NCI-H2081 treated with DMSO at 0.1 percent for 48 hours (cell line): ENCODE measurements at places on chromosomes 6 and 20.

DNA sequence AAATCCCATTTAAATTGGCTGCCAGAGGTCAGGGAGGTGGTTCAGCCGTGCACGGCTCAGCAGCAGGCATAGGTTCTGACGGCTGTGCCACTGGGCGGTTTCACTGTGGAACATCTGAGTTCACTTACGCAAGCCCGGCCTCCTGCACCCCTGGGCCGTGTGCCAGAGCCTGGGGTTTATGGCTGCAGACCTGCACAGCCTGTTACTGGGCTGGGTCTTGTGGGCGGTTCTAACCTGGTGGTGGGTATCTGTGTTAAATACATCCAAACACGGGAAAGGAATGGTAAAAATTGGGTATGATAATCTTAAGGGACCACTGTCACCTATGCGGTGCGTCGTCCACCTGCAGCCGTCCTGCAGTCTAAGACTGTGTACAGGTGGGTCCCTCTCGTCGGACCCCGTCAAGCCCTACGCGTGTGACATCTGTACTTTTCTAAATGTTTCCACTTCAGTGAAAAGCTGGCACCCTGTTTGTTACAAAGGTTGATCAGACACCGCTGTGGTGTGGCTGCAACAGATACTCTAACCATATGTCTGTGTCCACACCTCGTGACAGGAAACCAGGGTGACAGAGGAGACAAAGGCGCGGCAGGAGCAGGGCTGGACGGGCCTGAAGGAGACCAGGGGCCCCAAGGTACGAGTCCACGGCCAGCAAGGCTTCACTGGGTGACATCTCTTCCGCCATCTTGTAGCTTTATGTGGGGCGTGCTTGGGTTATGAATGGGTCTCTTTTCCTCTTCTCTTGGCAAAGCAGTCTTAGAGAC is 21.5 kb downstream of the COL9A3 start:
- DNase-seq = no peak

- DNase-seq = no peak
These were observed 12.9 kb downstream of the THBS2 start for GRCh38 chr6:169240591-169241390.

- no peak for DNase-seq
These were observed 577 bp downstream of the SASH1 start for GRCh38 chr6:148343047-148343782.

GRCh38 chr20:23820493-23820892 is 6.0 kb downstream of the CST2 start:
- DNase-seq = no peak

DNA sequence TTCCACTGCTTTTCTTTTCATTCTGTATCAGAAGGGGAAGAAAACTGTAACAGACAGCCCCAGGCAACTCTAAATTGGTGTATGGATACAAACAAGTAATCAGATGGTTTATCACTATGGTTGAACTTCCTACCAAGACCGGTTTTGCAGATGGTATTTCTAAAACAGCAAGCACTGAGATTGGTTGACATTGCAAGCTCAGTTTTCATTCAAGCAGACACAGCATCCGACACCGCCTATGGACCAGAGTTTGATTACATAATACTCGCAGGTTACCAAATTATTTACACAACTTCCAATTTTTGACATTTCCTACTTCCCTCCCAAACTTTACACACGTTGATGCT is 209.9 kb downstream of the ALDH8A1 start:
- no peak for DNase-seq

- no peak for DNase-seq
These were observed 7.5 kb downstream of the NELFCD start for GRCh38 chr20:58988565-58988882.

DNA sequence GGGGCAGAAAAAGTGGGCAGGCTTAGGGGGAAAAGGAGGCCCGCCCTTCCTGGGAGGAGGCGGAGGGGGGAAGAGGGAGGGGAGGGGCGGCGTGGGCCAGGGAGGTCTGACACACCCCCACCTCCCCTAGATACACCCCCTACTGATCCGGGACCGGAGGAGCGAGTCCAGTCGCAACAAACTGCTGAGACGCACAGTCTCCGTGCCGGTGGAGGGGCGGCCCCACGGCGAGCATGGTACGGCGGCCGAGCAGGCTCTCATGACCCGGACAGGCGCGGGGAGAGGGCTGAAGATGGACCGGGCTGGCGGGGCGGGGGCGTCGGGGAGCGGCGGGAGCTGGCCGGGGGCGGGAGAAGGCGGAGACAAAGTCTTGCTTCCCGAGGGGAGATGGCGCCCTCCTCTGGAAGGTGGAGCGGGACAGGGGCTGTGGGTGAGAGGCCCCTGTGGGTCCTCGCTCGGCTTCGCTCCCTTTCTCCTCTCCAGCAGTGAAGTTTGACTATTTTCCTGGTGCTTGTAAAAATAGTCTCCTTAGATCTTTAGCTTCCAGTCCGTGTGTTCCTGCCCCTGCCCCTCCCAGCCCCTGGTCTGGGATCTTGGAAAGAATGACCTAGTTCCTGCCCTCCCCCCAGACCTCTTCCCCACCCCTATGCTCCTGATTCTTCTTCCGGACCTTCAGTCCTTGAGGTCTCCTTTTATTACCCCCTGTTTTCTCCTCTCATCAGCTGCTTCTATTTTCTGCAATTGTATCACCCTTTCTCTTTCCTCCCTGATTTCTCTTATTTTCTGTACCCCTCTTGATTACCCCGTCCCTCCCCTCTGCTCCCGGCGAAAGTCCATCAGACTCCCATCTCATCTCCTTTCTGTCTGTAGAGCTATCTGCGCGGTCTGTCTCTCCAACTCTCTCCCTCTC is 6.1 kb downstream of the SYNGAP1 start:
- DNase-seq = no peak

DNA sequence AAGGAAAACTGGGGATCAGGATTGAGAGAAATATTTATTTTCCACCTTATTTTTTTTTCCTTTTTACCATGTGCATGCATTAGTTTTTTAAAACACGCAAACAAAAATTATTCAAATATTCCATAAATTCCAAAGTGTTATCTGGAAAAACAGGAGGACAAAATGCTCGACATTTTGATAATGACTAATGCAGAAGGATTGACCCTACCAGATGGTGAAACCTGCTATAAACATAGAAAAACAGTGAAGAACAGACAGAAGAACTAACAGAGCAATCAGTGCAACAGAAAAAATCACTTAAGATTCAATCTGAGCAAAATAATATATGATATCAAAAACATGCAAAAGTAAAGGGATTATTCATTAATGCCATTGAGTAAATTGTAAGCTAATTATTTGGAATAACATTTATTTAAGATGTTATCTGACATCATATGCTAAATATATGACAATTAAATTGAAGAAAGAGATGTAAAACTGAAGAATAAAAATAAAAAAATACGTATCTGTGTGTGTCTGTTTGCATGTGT is 218.4 kb downstream of the LMBRD1 start:
- DNase-seq = no peak

- DNase-seq = no peak
These were observed 27.7 kb upstream of the GTF3C6 start for GRCh38 chr6:110930781-110931180.

DNA sequence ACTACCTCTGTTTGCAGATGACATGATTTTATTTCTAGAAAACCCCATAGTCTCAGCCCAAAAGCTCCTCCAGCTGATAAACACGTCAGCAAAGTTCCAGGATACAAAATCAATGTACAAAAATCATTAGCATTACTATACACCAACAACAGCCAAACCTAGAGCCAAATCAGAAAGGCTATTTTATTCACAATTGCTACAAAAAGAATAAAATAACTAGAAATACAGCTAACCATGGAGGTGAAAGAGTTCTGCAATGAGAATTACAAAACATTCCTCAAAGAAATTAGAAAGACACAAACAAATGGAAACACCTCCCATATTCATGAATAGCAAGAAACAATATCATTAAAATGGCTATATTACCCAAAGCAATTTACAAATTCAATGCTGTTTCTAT is 65.6 kb upstream of the HTR1E start:
- no peak for DNase-seq

GRCh38 chr20:63265891-63266515 is 6.6 kb upstream of the ARFGAP1 start:
- no peak for DNase-seq

- no peak for DNase-seq
These were observed 37.4 kb downstream of the ATXN1 start for GRCh38 chr6:16723826-16724225.

DNA sequence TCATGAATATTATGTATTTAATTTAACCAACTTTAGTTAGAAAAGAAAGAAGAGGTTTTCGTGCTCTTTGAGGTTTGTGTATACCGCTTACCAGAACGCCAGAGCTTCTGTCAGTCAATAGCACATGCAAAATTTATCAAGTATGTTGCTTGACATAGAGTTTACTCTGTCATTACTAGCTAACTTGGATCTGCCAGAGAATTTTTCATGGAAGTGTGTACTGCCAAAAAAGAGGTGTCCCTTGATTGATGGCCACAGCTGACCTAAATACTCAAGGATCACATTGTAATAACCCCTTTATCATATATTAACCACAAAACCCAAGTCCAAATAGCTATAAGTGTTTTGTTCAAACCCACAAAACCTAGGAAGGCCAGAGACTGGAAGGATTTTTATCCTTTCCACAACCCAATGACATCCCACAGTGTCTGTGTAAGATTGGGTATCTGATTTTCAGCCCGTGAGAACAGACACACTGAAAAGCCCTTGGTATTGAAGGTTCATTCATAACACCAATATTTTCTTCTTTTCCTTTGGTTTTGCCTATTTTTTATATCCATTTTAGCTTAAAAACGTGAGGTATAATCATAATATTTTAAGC is 194.0 kb upstream of the EYA4 start:
- no peak for DNase-seq

GRCh38 chr6:111743862-111744692 is 129.2 kb downstream of the FYN start:
- DNase-seq = no peak

- DNase-seq = no peak
These were observed 6.0 kb upstream of the RAB22A start for GRCh38 chr20:58303547-58303946.

- DNase-seq = no peak
These were observed 122.7 kb downstream of the TMEM242 start for GRCh38 chr6:157200611-157201010.

GRCh38 chr6:147508042-147508865 is at the start of gene SAMD5:
SAMD5 (plus strand) TSS chr6:147508690; CDS start chr6:147508929, 239 bp downstream.
- no peak for DNase-seq

DNA sequence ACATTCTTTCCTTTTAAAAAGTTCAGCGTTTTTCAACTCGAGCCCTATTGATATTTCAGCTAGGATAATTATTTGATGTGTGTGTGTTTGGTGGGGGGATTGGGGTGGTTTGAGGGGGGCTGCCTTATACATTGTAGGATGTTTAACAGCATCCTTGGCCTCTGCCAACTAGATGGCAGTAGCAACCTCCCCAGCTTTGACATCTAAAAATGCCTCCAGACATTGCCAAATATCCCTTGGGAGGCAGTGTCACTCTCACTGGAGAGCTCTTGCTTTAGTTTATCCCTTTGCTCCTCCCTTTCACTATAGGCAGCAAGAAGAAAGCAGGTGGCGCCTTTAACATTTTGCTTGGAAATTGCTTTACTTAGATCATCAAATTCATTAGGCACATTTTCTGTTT is 14.6 kb upstream of the TP53TG5 start:
- DNase-seq = no peak

GRCh38 chr20:44618318-44618731 is 33.2 kb downstream of the ADA start:
- DNase-seq = no peak

DNA sequence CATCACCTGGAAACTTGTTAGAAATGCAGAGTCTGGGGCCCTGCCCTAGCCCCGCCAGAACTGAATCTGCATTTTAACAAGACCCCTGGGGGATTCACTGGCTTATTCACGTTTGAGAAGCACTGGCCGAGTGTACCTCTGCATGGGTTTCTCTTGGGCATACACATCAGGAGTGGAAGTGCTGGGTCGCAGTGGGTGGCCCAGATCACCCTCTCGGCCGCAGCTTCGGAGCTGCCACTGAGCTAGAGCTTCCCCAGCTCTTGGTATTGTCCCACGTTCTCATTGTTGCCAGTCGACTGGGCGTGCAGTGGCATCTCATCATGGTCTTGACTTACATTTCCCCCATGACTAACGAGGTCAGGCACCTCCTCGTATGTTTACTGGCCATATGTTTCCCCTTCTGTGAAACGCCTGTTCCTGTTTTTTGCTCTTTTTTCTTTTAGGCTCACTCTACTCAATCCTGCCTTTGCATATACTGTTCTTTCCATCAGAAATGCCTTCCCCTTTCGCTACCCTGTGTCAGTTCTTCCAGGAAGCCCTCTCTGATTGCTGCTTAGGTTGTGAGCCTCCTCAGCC is 3.0 kb upstream of the DLGAP4 start:
- DNase-seq = no peak

DNA sequence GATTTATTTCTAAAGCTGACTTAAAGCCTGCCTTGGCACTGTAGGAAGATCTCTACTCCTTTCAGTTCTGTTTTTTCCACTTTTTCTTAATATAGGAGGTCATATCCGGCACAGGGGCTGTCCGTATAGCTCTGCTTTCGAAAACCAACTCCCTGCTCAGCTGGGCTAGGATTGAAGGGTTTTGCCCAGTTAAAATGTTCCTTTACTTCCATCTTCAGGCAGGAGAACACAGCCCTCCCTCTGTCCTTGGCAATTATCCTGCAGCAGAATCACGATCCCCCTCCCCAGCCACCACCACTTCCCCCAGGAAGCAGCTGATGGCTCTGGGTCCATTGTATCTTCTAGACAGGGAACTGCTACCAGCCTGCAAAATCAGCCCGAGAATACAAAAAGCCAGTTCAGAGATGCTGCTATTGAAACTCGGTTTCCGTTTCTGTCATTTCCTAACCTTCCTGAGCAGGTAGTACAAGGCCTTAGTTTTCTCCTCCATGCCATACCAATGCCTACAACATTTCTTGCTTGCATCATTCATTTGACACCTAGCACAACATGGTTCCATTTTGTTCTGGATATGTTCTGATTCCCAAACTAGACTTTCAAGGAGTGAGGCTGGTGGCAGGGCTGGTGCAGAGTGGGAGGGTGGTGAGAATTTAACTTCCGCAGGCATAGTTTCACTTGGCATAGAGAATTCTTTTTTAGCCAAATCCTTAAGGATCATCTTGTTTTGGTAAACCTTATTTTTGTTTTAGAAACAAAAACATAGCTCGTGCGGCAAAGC is 53.9 kb downstream of the FAM50B start:
- DNase-seq = no peak

DNA sequence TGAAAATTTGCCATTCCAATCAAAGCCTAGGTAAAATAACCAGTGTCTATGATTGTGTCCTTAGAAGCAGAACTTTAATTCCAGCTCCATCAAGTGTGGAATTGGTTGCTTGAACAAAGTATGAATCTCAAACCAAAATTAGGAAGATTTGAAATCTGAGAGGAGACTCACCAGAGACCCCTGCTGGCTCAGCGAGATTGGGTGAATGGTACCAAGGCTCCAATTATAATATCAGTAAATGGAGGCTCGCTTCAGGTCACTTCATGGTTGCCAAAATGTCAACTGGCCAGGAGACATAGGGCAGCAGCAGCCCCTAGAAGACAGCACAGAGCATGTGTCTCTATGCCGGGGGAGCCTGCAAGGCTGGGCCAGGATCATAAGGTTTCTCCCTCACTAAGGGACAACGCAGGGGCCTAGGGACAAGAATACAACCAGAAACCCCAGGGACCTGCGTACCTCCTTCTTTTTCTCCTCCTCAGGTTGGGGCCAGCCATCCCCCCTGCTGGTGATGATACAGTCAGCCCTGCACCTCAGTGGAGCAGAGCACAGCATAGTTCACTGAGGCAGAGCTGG is 14.0 kb downstream of the RBL1 start:
- DNase-seq = no peak
